Activated naive CD4-positive, alpha-beta T cell treated with anti-CD3 and anti-CD28 coated beads, Interleukin-2, amount 50 U/mL, for 72 hours (primary cell): ENCODE measurements at places on chromosomes 5 and 9.

- no peak for DNase-seq
Measured at GRCh38 chr9:116580853-116581252, 106.3 kb upstream of the TRIM32 start.

GRCh38 chr9:137300567-137301080 is 1.4 kb downstream of the NRARP start:
- no peak for DNase-seq

- no peak for DNase-seq
Measured at GRCh38 chr9:74771672-74772071, 116.0 kb downstream of the TRPM6 start.

DNA sequence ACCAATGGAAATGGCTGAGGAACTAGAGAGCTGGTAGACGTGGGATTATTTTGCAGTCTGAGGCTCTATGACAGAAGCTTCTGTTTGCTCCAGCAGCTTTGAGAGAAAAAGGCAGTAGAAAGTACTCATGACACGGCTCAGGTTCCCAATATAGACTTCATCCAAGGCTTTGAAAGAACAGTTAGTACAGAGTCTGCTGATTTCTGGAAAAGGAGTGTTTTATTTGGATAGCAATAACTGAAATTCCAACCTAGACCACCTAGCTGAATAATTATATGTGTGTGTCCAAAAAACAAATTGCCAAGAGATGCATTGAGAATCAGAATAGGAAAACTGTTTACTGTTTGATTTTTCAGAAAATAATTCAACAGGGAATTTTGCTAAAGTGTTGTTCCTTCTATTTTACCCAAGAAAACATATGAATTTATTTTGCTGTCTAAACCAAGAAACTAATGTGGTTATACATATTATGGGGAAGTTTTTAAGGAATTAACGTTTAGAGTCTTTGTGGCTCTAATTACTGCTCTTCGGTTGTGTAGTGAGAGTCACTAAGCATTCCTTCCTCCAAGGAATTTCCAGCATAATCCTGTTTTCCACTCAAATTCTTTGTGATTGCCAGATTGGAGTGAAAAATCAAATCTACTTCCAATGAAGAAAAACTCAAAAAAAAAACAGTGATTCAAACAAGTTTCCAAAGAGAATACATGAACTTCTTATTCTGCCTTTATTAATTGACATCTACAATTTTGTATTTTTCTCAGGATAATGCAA is 18.1 kb upstream of the MTX3 start:
- DNase-seq, result no peak

DNA sequence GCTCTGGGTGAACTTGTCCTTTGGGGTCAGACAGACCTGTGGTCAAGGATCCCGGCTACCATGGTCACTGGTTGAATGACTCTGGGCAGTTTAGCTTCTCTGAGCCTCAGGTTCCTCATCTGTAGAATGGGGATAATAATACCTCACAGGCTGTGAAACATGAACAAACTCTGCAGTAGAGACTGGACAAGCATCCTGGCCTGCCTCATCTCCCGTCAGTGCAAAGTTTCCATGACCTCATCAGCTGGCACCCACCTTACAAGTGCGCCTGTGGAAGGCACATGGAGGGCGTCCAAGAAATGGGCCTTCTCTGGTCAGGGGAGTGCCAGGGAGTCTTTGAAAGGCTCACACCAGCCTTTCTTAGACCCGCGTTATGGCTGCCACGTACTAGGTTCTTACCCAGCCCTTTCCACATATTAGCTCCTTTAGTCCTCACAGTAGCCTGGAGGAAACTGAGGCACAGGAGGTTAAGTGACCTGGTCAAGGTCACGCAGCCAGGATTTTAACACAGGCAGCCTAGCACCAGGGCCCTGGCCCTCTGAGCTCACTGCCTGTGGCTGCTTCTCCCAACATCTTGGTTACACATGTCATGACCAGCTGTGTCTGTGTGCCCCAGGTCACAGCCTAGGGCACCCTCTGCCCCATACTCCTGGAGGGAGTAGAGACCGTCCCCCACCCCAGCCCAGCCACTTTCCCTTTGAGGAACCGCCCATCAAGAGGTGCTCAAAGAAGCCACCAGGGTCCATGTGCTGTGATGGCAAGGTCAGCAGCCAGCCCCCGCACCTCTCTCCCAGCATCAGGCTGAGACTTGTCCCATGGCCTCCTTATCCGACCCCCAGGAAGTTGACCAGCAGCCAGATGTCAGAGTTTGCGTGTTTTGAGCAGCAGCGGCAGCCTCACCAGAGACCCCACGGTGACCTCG is 39.4 kb upstream of the RPL26L1 start:
- no peak for DNase-seq

DNA sequence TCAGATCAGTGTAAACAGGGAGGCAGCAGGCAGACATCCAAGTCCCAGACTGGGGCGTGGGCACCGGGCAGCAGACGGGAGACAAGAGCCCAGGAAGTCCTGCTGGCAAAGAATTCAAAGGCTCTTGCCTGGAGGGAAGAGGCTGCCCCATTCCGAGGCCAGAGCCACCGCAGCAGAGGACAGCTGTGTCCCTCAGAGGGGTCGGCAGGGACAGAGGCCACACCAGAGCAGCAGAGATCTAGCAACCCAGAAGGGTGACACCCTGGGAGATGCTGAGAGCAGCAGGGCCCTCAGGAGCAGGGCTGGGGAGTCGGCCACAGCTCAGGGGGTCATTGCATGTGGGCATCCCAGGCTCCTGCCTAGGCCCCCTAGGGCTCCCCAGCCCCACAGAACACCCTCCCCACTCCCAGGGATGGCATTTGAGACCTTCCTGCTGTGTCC is 29.1 kb downstream of the ADAMTS2 start:
- no peak for DNase-seq

DNA sequence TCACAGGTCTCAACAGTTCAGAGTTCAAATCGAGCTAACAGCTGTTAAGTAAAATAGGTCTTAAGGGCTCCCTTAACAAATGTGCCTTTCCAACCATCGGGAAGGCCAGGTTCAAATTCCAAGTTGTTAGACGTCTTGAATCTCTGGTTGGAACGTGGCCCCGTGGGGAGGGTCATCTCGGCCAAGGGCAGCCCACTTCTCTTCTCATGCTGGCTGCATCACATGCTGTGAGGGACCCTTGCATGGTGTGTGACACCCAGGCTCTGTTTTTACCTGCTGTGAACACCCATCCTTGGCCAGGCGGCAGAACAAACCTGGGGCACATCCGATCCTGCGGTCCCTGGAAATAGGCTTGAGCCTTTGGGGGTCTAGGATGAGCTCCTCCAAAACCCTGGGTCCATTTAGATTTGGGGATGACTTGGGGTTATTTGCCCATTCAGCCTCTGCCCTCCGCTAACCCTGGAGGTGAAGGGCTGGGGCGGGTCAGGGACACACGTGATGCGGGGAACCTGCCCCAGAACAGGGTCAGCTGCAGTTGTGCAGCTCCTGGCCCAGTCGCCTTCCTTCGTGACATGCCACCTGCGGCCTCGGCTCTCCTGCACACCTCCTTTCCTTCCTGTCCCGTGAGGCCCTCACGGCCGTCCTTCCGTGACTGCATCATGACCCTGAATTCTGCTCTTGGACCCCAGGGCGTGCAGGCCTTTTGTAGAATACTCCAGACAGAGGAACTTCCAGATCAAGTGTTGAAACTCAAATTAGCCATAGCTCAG is 45.9 kb downstream of the BOD1 start:
- DNase-seq, result no peak

GRCh38 chr9:35736201-35736633 is 3.8 kb downstream of the CREB3 start:
- peak; percentile 70 for DNase-seq

- no peak for DNase-seq
Measured at GRCh38 chr5:136208916-136209315, 16.0 kb upstream of the SMIM32 start.

- no peak for DNase-seq
Measured at GRCh38 chr5:140925806-140926442, at the start of gene PCDHAC1. Gene PCDHAC1 (plus strand): TSS chr5:140926299. CDS start chr5:140926893, 594 bp downstream.

GRCh38 chr5:96067251-96067650 is 105.6 kb upstream of the ELL2 start:
- DNase-seq, result no peak

DNA sequence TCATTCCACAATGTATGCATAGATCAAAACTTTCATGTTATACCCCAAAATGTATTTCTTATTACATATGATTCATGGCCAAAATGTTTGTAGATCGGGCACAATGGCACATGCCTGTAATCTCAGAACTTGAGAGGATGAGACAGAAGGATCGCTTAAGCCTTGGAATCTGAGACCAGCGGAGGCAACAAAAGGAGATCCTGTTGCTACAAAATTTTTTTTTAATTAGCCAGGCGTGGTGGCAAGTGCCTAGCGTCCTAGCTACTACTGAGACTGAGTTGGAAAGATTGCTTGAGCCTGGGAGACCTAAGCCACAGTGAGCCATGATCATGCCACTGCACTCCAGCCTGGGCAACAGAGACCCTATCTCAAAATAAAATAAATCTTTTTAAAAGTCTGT is 89.9 kb downstream of the MAPKAP1 start:
- no peak for DNase-seq

DNA sequence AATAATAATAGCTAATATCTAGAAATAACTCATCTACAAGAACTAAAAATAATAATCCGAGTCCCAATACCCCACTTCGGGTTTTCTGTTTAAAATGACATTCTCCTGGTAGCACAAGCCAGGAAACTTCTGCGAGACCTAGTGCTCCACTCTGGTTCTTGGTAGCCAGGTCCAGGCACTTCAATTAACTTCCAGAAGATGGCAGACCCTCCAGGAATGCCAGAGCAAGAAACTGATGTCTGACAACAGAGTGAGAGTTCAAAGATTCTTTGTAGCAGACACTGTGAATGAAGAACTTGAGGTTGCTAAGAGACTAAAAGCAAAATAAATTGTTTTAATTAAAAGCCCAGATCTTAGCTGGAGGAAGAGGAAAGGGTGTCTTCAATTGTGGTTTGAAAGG is 1963.3 kb upstream of the CDH9 start:
- DNase-seq, result no peak

- no peak for DNase-seq
Measured at GRCh38 chr9:7907551-7908337, 108.2 kb upstream of the DMAC1 start.

- DNase-seq, result no peak
Measured at GRCh38 chr5:95841914-95842812, 19.6 kb upstream of the GLRX start.

- DNase-seq, result no peak
Measured at GRCh38 chr5:2721385-2722138, 29.9 kb downstream of the IRX2 start.

DNA sequence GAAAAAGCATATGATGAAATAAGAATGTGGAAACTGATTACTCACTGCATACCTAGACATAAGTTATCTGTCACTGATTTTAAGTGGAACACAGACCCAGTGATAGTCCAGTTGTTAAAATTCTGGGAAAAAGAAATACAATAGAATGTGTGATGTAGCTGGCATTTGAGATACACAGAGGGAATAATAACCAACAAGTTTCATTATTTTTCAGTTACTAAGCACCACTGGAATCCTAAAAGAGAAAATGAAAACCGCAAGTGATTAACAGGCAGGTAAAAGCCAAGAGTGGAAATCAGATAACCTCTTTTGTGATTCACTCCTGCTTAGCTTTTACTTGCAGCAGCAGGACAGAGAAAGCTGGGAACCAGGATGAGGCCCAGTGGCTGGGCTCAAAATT is 994.0 kb upstream of the SEMA6A start:
- no peak for DNase-seq

- no peak for DNase-seq
Measured at GRCh38 chr9:93417538-93417937, 33.9 kb upstream of the FAM120A start.

- DNase-seq, result no peak
Measured at GRCh38 chr5:137192293-137192743, 306.8 kb downstream of the SPOCK1 start.

- DNase-seq, result no peak
Measured at GRCh38 chr5:154587123-154588026, 109.3 kb upstream of the HAND1 start.

GRCh38 chr9:113310538-113310937 is 7.4 kb upstream of the RNF183 start:
- no peak for DNase-seq

DNA sequence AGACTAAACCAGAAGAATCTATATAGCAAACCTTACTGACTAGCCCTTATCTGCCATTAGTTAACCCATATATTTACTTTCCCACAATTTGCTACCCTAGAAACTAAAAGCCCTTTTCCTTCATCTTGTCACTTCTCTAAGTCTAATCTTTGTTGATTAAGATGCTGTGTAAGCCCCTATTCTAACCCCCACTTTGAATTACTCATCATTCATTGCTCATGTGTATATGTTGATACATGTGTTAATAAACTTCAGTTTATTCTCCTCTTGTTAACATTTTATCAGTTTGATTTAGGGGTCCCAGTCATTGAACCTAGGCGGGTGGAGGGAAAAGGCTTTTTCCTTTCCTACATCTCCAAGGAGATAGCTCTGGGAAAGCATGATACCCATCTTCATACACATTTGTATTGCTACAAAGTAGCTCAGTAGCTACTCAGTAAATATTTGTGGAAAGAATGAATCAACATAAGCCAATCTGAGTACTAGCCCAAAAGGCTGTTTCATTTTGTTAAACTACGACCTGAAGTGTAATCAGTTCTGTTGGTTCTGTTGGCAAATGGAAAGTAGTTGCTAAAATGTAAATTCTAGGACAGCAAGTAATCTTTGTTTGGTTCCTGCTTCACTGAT is 35.1 kb upstream of the NDFIP1 start:
- no peak for DNase-seq
